Posterior vena cava (tissue), 2 donors: ENCODE measurements at places on chromosomes 16 and 17. TPM values are rescaled to one million over a fixed set of nuclear protein-coding genes. Genes with fewer than 3 reads are reported as not detected.

- DNase-seq: no peak
These were observed 22.2 kb downstream of the SOCS1 start for GRCh38 chr16:11233727-11234376.

The WNT9B gene
- 1.8 TPM for total RNA-seq

DNA sequence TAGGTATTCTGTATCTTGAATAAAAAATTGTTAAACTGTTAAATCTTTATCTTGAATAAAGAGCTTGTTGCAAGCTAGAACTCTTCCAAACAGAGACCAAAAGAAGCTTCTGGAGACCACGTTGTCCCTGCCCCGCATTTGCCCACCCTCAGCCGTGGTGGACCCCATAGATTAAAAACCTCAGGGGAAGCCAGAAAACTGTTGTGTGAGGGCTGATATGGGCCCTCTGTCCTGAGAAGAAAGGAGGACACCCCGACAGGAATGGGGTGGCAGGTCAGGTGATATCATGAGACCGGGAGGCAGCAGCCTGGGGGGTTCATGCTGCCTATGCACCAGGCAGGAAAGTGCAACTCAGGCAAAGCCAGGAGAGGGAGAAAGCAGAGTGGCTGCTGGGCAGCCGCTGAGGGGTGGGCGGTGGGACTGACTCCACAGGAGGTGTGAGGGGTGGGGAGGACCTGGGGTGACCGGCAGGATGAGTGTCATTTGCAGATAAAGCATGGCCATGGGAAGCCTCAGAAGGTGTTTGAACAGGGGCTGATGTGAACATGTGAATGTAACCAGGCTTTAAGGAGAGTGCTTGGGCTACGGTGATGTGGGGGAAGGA lies 147.8 kb downstream of the IRF8 start:
- DNase-seq: peak; percentile 63

DNA sequence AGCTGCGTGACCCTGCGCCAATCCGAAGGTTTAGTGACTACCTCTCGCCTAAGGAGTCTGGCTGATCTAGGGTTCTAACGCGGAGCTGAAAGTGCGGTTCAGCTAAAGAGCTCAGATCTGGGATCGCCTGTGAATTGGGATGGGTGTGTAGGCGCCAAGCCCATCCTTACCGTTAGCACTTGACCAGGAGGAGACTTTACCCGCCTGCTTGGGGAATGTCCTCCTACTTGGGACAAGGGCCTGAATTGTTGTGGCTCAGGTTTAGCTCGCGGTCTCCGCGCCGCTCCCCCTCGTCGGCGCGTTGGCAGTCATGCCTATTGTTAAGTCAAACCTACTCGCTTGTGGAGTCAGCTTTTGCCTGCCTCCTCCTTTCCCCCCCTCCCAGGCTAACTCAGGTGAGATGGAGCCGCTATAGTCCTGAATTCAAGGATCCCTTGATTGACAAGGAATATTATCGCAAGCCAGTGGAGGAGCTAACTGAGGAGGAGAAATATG lies 480 bp downstream of the MRPS7 start:
- no peak for DNase-seq

DNA sequence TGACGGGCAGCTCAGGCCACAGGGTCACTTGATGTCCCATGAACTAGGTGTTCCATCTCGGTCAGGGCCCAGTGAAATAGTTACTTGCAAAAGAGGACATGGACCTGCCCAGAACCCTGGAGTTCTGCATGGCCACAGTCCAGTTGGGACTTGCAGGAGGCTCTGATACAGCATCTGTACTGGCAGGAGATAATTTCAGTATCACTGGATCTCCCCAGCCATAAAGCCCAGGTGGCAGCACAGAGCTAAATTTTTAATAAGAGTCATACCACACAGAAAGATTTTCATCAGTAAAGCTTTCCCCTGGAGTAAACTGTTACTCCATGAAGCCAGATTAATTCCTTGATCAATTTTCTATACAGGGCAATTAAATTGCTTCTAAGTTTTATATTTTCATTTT lies 18.0 kb upstream of the SLC16A5 start:
- DNase-seq: no peak

- DNase-seq: peak; percentile 51
These were observed 258.3 kb downstream of the FOXL1 start for GRCh38 chr16:86836503-86837129.

The ANKS3 gene
- total RNA-seq: 17.0 TPM

GRCh38 chr17:78343543-78344201 lies 16.2 kb downstream of the SOCS3 start:
- peak; percentile 87 for DNase-seq

DNA sequence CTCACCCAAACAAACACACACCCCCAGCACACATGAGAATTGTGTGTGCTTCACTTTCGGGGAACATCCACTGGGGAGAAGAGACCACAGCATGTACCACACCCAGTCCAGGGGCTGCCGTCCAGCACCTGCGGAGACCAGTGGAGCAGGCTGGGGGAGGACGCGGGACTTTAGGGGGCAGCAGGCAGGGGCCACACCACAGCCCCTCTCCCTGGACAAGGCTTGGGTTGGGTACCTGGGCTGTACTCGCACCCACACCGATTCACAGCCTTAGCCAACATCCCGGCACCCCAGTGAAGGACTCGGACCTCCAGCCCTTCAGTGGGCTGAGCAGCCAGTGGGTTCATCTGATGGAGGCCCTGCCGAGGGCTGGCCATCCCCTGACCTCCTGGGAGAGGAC lies 63.3 kb downstream of the RBFOX3 start:
- no peak for DNase-seq

The HOXB2 gene
- 22.3 TPM for total RNA-seq

The KRTAP4-1 gene
- total RNA-seq: not detected

The NPIPB12 gene
- total RNA-seq: 53.8 TPM

The EVPL gene
- total RNA-seq: 0.33 TPM

- DNase-seq: peak; percentile 94
These were observed 1.8 kb downstream of the TNS4 start for GRCh38 chr17:40499551-40500189.

DNA sequence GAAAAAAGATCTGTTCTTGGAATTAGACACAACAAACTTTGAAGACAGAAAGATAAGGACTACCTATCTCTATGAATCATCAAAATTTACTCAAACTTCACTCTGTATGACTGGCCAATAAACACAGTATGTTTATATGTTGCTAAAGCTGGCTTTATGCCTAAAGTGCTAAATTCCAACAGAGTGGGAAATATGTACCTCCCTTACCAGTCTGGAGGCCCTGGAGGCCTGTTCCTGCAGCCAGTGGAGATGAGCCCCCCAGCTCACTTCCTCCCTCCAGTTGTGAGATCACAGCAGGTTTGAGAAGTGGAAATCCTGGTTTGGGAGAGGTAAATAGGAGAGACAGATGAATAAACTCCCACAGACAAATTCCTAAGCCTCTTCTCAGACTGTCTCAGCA lies 9.0 kb downstream of the ZNF23 start:
- no peak for DNase-seq

DNA sequence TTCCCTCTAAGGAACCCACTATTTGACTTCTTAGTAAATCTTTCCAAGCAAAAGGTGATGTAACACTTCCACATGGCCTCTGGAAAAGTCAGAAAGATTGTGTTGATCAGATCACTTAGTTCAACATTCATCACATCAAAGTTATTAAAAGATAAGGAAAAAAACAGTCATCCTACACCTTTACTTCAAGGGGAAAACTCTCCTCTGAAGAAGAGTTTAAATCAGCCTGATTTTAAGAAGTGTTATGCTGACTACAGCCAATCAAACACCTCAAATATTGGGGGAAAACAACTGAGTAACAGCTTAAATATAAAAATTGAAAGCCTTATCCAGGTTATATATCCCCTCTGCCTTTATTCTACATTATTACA lies 19.6 kb upstream of the COPRS start:
- no peak for DNase-seq

The HOXB6 gene
- total RNA-seq: 3.9 TPM

The ZNF785 gene
- total RNA-seq: 10.2 TPM

- DNase-seq: peak; percentile 58
These were observed 143.3 kb downstream of the CLEC16A start for GRCh38 chr16:11087691-11088073.

The CTRB1 gene
- total RNA-seq: 4.0 TPM

- no peak for DNase-seq
These were observed 13.0 kb downstream of the EMC6 start for GRCh38 chr17:3681565-3681964.

- no peak for DNase-seq
These were observed 6.7 kb downstream of the PMM2 start for GRCh38 chr16:8804313-8804712.

The MGRN1 gene
- 62.6 TPM for total RNA-seq

- DNase-seq: no peak
These were observed 166.7 kb downstream of the PRKCA start for GRCh38 chr17:66469088-66469442.

GRCh38 chr17:73141411-73141810 lies 23.4 kb upstream of the SSTR2 start:
- no peak for DNase-seq

The SLC5A11 gene
- not detected for total RNA-seq

GRCh38 chr16:89183975-89184676 lies 12.6 kb downstream of the CDH15 start:
- DNase-seq: no peak

DNA sequence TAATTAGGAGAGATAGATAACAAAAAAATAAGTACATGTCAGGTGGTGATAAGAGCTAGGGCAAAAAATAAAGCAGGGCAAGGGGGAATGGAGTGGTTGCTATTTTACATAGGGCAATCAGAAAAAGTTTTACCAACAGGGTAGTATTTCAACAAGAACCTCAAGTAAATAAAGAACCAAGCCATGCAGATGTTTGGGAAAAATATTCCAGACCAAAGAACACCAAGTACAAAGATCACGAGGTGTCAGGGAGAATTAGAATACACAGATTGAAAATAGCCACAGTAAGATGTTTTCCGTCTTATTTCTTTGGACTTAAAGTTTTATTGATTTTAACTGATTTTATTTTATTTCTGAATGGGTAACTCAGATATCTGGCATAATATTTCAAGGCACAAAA lies 11.1 kb downstream of the SYNRG start:
- DNase-seq: no peak

- peak; percentile 88 for DNase-seq
These were observed 437.2 kb downstream of the HS3ST3B1 start for GRCh38 chr17:14737984-14738651.

DNA sequence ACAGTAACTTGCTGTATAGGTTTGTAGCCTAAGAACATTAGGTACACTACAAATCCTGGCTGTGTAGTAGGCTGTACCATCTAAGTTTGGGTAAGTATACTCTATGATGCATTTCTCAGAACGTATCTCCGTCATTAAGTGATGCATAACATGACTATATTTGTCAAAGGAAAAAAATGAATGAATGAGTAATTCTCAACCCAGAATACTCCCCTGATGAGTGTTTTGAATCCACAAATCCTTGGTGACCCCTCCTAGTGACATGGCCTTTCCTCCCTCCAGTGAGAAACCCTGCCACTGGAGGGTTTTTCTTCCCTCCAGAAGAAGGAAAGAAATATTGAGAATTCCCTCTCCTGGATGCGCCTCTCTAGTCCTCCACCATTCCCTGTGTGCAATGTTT lies 24.0 kb upstream of the SALL1 start:
- DNase-seq: no peak

- DNase-seq: peak; percentile 74
These were observed 13.9 kb downstream of the SARM1 start for GRCh38 chr17:28385406-28385805.

- DNase-seq: no peak
These were observed 24.5 kb downstream of the GPR142 start for GRCh38 chr17:74391771-74392170.

The SLC35G6 gene
- not detected for total RNA-seq
